ENCODE measurements at places on chromosomes 2 and 18. TPM values are rescaled to one million over a fixed set of nuclear protein-coding genes. Genes with fewer than 3 reads are reported as not detected.

GRCh38 chr2:177733322-177733855, 339.2 kb downstream of the PDE11A start:
- H3K36me3 ChIP-seq: no peaks in the 10 kb centered on the region
- peaks cover 6% of the 10 kb centered on the region for H3K27me3 ChIP-seq
- H3K4me1 ChIP-seq: peaks cover 9% of the 10 kb centered on the region
- H3K4me3 ChIP-seq: no peak overlapping the region
- no peak for DNase-seq

- no peaks in the 10 kb centered on the region for H3K36me3 ChIP-seq
- no peak for DNase-seq
- peaks cover 8% of the 10 kb centered on the region for H3K4me1 ChIP-seq
These were observed 46.2 kb downstream of the AKAIN1 start for GRCh38 chr18:5150894-5151293.

DNA sequence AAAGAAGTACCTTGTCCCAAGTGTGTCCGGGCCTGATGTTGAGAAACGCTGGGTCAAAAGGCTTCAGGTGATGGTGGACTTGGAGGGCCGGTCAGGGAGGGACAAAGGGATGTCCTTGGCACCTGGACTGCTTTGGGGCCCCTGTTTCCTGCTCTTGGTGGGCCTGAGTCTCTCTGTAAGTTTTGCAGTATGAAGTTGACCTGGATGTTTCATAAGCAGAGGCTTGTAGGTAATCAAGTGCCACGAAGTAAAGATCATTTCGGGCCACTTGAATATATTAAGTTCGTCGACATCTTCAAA, 29.4 kb downstream of the ASAP2 start:
- DNase-seq: no peak
- H3K4me1 ChIP-seq: peaks cover 61% of the 10 kb centered on the region
- no peak overlapping the region for H3K27ac ChIP-seq
- peaks cover 6% of the 10 kb centered on the region for H3K27me3 ChIP-seq
- H3K4me3 ChIP-seq: peak overlapping the region; percentile 26

DNA sequence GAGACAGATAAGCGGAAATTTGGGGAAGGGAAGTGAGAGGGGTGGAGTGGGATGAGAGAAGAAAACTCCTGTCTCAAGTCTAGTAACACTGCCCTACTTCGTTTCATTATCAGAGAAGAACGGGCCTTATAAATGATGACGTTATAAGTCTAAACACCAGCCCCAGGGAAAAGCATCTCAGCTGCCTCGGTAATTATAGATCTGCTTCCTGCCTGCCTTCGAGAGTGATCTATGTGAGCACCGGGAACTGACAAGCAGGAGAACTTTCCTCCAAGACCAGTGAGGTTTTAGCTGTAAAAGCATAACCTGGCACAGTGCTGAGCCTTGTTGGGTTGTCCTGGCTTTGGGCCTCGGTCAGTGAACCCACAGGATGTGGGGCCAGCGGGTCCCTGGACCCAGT, 227.9 kb upstream of the SIX2 start:
- no peaks in the 10 kb centered on the region for H3K27me3 ChIP-seq
- no peak overlapping the region for H3K27ac ChIP-seq
- no peaks in the 10 kb centered on the region for H3K36me3 ChIP-seq
- no peaks in the 10 kb centered on the region for H3K4me1 ChIP-seq
- H3K4me3 ChIP-seq: no peak overlapping the region

The CXCR1 gene
- not detected for total RNA-seq
